CD4-positive, alpha-beta T cell treated with Interleukin-1 beta for 1 hour (primary cell): ENCODE measurements at places on chromosomes 1 and 21.
A peak's percentile ranks its signal among the peaks of the same experiment; 100 is the strongest.

GRCh38 chr1:162561616-162562469, at the start of gene UAP1:
TSS of gene UAP1 (plus strand) at chr1:162561722. CDS start at chr1:162566069, 4,347 bp downstream.
- no peak for DNase-seq

- no peak for DNase-seq
These were observed 20.4 kb upstream of the SRSF4 start for GRCh38 chr1:29202053-29202452.

- no peak for DNase-seq
These were observed 90.1 kb downstream of the PKN2 start for GRCh38 chr1:88774151-88774556.

DNA sequence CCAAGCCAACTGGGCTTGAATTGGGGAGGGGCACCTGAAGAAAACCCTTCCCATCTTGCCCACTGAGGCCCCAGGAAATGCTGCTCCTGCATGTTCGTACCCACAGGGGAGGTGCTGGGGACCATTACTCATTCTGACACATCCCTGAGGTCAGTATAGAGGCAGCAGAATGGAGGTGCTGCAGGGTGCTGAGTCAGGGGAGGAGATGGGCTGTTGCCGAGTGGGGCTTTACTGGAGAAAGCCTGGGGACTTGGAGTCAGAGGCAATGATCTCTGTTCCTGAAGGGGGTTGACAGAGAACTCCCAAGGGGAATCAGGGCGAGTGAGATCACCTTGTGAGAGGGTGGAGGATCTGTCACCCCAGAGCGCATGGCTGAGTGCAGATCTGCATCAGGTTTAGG, 40.2 kb upstream of the KCNA10 start:
- no peak for DNase-seq

- peak; percentile 4 for DNase-seq
These were observed 776 bp downstream of the ITSN1 start for GRCh38 chr21:33642896-33643657.

- DNase-seq: no peak
These were observed 176.7 kb downstream of the OLFM3 start for GRCh38 chr1:101820071-101820470.

- DNase-seq: no peak
These were observed 11.6 kb upstream of the OLFML2B start for GRCh38 chr1:162035241-162035640.

GRCh38 chr1:58763214-58763613, 20.6 kb downstream of the JUN start:
- DNase-seq: no peak

- peak; percentile 12 for DNase-seq
These were observed 18.6 kb downstream of the A3GALT2 start for GRCh38 chr1:33302325-33302724.

- no peak for DNase-seq
These were observed 174.2 kb downstream of the CAMTA1 start for GRCh38 chr1:6959491-6959890.

DNA sequence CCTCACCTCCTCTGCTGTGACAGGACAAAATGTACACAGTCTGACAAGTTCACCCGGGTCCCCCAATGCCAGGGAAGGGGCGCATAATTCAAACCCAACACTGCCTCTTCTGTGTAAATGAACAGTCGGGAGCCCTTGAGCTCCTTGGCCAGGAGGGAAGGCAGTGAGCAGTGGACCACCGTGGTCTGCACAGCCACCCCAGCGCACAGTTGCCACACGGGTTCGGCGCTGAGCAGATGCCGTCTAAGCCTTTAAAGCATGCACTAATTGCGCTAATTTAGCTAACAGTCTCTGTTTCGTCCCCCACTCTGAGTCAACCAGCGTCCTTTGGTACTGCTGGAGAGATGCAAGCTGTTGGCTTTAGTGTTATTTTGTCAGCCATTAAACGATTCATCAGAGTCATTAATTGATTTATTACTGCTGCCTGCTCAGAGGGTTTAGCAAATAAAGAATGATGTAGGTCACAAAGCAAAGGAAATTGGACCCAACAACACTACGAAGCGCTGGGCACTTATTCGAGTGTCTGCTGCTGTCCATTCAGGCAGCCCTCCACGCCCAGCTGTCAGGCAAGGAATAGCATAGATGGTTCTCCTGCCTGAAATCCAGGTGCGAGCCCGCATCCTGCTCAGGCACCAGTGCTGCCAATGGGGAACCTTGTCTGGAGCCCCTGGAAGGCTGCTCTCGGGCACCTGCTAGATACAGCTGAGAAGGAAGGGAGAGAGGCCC, 91.5 kb downstream of the MRPL37 start:
- DNase-seq: no peak

GRCh38 chr1:15799928-15800835, 7.3 kb downstream of the UQCRHL start:
- no peak for DNase-seq

DNA sequence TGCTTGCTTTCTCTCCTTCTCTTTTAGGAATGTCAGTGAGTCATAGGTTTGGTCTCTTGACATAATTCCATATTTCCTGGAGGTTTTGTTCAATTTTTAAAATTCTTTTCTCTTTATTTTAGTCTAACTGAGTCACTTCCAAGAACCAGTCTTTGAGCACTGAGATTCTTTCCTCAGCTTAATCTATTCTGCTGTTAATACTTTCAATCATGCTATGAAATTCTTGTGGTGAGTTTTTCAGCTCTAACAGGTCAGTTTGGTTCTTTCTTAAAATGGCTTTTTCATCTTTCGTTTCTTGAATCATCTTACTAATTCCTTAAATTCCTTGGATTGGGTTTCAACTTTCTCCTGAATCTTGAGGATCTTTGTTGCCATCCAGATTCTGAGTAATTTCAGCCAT, 321.0 kb downstream of the PTBP2 start:
- no peak for DNase-seq

DNA sequence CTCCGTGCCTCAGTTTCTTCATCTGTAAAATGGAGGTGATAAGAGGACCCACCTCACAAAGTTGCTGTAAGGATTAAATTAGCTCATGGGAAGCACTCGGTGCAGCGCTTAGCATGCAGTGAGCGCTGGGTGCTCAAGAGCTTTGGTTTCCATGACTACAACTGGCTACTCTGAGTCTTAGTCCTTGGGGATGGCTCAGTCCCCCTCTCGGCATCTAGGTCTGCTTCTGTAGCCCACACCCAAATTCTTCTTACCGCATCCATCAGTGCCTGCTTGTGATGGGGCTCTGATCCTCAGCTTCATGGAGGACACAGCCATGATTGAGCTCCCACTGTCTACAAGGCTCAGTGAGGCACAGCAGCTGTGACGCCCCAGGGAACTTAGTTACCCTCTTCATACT, 159.0 kb downstream of the ACTL8 start:
- no peak for DNase-seq

- DNase-seq: peak; percentile 62
These were observed 47.1 kb upstream of the ATP1A1 start for GRCh38 chr1:116325922-116326321.

GRCh38 chr1:217540321-217540720, 90.6 kb downstream of the GPATCH2 start:
- no peak for DNase-seq

DNA sequence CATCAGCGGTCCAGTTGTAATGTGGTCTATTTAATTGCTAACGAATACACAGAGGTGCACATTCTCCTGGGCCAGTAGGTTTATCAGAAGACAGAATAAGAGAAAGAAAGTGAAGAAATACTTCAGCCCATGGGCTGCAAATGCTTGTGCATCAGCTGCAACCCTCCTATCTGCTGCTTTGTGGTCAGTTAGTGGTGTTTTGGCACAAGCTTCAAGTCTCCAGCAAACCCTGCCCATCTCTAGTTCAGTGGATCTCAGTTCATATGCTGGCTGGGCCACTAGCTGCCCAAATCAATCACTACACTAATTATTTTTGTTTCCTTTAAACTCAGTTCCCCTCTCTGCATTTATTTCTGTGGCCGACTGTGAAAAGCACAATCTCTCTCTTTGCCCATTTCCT, 124.2 kb downstream of the KCNJ6 start:
- no peak for DNase-seq

GRCh38 chr1:234313171-234313570, 60.1 kb upstream of the COA6 start:
- no peak for DNase-seq

DNA sequence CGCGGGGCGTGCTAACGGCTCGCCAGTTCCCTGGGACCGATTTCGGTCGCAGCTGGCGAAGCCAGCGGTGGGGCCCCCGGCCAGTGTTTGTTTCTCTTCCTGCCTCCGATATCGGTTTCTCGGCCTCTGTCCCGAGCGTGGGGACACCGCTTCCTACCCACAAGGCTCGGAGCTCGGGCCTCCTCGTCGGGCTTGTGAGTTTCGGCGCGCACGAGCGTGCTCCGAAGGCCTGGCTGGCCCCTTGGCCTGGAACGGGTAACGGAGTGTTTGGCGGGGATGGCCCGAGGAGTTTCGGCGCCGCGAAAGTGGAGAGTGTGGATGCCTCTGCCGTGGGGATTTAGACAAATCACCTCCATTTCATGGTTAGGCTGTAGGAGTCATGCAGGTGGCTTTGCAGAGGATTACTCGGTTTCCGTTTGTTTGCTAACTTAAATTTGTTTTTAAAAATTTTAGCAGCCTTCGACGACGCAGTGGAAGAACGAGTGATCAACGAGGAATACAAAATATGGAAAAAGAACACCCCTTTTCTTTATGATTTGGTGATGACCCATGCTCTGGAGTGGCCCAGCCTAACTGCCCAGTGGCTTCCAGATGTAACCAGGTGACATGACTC, 559 bp downstream of the RBBP4 start:
- DNase-seq: no peak

DNA sequence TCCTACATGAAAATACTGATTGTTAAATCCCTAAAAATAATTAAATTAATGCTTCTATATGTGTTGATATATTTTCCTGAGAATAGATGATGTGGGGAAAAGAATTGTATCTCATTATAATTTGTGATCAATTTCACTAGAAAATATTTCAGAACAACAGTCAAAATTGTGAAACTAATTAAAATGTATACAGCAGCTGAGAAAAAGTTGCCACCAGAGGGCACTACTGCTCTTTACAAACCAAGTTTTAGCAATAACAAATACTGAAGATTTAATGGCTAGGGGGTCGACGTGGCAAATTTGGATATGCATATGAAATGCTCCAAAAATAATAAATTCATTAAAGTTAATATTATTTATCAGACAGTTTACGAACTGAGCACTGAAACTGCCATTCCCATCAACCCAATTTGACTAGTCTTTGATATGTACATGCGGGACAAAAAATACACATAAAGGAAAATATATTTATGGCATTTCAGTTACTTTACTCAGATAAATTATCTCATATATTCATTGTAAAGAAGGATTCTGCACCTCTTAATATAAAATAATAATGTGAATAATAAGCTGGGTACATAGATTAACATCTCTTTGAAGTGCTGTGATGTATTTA, 96.3 kb upstream of the TMPRSS15 start:
- DNase-seq: peak; percentile 7

GRCh38 chr1:186093437-186093836, 281.6 kb downstream of the TPR start:
- no peak for DNase-seq

- no peak for DNase-seq
These were observed 54.5 kb downstream of the TM2D1 start for GRCh38 chr1:61670445-61670844.

- no peak for DNase-seq
These were observed 93.6 kb downstream of the NFIA start for GRCh38 chr1:61175976-61176375.

DNA sequence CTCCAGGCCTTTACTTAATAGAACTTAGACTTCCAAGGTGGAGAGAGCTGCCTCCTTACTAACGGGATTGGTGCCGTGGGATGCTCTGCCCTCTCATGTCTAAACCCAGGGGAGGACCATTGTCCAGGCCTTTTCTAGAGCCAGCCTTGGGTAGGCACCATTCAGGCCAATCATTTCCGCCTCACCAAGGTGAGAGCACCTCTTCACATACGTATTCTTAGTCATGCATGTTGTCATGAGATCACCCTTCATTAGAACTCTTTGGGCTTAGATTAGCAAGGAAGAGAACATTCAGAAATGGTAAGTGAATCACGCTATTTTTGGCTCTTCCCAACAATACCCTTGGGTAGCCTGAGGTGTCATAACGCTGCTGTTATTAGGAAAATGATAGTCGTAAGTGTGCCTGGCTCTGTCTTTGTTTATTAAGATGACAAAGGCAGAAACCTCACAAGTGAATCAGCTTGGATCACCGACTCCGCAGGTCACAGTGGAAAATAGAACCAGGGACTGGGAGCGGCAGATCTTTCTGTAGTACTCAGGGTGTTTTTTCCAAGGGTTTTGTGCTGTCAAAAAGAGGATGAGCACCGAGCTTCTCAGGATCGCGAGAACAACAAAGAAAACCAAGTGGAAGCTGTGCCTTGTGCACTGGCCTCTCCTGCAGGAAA, 55.0 kb downstream of the HUNK start:
- DNase-seq: no peak

DNA sequence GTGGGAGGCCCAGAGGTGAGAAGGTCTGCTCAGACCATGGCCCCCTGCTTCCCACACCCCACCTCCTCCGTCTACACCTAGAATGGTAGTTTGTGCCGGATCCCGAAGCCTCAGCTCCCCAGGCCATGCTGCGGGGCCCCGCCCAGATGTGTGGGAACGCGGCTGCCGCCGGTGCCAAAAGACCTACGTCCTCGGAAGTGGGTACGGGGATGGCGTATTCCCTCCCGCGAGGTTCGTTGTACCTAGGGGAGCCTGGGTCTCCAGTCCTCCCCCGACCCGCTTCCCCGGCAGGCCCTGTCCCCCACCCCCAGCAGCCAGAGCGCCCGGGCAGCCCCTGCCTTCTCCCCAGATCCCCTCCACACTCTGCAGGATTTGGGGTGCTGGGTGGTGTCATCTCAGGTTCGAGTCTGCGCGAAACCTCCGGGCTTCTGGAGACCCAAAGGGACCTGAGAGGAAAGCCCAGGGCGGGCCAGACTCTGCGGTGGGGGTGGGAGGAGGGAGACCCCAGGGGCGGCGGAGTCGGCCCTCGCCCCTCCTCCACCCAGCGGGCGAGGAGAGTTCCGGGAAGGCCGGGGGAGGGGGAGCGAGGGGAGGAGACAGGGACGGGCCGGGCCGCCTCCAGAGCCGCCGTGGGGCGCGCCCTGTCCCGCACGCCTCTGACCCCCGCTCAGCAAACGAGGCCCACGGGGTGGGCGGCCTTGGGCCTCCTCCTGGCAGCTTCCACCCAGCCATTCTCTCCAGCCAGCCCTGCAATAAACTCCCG, 6.2 kb upstream of the PRDM16 start:
- no peak for DNase-seq

- no peak for DNase-seq
These were observed 396.8 kb upstream of the PRMT6 start for GRCh38 chr1:106659490-106660244.

GRCh38 chr1:39943471-39944290, 11.3 kb upstream of the MFSD2A start:
- no peak for DNase-seq
